Small intestine (tissue), 16 donors: ENCODE measurements at places on chromosomes 16 and 17. TPM values are rescaled to one million over a fixed set of nuclear protein-coding genes. Genes with fewer than 3 reads are reported as not detected.

RUNDC3A gene
- polyA plus RNA-seq = 1.1 TPM

GP1BA gene
- 1.4 TPM for polyA plus RNA-seq

CNTD1 gene
- not detected for polyA plus RNA-seq

LDHD gene
- polyA plus RNA-seq = 30.0 TPM

DNAI2 gene
- polyA plus RNA-seq = 0.10 TPM

MMP25 gene
- polyA plus RNA-seq = 0.89 TPM

DYNLL2 gene
- 18.9 TPM for polyA plus RNA-seq

PRKCB gene
- polyA plus RNA-seq = 2.7 TPM

RDM1 gene
- polyA plus RNA-seq = 4.5 TPM

DNA sequence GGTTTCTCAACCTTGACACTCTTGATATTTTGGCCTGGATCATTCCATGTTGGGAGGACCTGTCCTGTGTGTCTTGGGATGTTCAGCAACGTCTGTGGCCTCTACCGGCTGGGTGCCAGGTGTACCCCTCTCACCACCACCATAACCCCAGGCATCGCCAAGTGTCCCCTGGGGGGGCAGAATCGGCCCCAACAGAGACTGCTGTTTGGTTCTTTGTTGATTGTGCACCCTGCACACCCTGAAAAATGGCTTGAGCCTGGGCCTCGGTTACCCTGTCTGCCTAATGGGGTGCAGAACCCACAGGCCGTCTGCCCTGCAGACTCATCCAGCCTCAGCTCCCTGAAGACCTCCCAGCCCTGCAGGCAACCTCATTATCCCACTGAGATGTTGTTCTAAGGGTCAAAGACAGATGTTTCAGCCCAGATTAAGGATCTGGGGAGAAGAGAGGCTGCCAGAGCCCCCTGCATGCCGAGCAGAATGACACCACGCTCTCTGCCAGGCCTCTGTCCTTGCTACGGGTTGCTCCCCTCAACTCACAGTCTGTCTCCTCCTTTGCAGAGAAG, 9.2 kb downstream of the CACNG1 start:
- no peak for DNase-seq

GRCh38 chr16:26930786-26931581, 135.7 kb upstream of the C16orf82 start:
- DNase-seq = no peak

- no peak for DNase-seq
Observed at GRCh38 chr16:86525696-86526095, 15.4 kb downstream of the FOXF1 start.

DNA sequence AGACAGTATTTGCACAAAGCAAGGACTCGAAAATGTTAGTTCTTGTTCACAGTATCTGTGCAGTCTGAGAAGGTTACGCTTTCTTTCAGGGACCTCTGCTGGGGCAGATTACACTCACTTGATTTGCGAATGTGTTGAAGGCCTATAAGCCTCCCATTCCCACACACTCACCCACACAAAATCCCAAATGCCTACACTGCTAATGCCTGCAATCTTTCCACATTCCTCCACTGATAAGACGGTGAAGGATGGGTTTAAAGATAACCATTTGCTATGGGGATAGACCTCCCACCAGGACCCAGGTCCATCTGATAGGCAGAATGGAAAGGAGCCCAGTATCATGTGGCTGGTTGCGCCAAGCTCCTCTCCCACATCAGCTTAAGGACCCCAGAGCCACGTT, 394.9 kb upstream of the SALL1 start:
- DNase-seq = no peak

- DNase-seq = no peak
Observed at GRCh38 chr16:51166091-51166490, 15.0 kb upstream of the SALL1 start.

DNA sequence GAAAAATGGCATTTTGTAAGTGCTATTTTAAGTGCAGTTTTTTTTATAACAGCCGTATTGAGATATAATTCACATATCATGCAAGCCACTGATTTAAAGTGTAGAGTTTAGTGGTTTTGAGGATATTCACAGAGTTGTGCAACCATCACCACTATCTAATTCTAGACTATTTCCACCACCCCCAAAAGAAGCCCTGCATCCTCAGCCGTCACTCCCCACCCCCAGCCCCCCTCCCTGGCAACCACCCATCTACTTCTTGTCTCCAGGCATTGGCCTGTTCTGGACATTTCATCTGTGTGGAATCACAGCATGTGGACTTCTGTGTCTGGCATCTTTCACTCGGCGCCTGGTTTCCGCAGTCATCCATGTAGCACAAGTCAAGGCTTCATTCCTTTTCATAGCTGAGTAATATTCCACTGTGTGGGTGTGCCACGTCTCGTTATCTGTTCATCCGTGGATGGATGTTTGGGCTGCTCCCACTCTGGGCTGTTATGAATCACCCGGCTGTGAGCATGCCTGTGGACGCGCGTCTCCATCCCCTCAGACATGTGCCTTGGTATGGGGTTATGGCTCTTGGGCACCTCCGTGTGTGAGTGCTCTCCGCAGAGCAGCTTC, 138.4 kb upstream of the CIBAR2 start:
- no peak for DNase-seq

- DNase-seq = no peak
Observed at GRCh38 chr17:64460955-64461354, 12.0 kb downstream of the MILR1 start.

- peak; percentile 61 for DNase-seq
Observed at GRCh38 chr17:79832218-79833109, 6.8 kb downstream of the CBX4 start.

GRCh38 chr16:35733278-35733965, 2274.0 kb downstream of the TP53TG3F start:
- no peak for DNase-seq

GRCh38 chr16:79839466-79840341, 239.2 kb upstream of the MAF start:
- peak; percentile 10 for DNase-seq
